ENCODE measurements at places on chromosomes 11 and 22. TPM values are rescaled to one million over a fixed set of nuclear protein-coding genes. Genes with fewer than 3 reads are reported as not detected.

Gene NAALADL1
- 3.8 TPM for total RNA-seq

Gene C22orf42
- total RNA-seq, result not detected

Gene DAGLA
- 0.90 TPM for total RNA-seq

Gene PAAF1
- total RNA-seq, result 15.1 TPM

Gene PIK3IP1
- 12.9 TPM for total RNA-seq

Gene LAYN
- total RNA-seq, result 92.5 TPM

Gene TTLL12
- total RNA-seq, result 30.1 TPM

Gene RTN4RL2
- not detected for total RNA-seq

Gene C11orf86
- total RNA-seq, result not detected

Gene FBLN1
- total RNA-seq, result 11.4 TPM

Gene KRTAP5-7
- not detected for total RNA-seq

Gene CCDC15
- 2.0 TPM for total RNA-seq

Gene RAB39A
- not detected for total RNA-seq

Gene NXPE2
- not detected for total RNA-seq

Gene FTH1
- 385 TPM for total RNA-seq

Gene SLC22A6
- not detected for total RNA-seq

Gene LRRC32
- 5.2 TPM for total RNA-seq

Gene C1QTNF4
- not detected for total RNA-seq

Gene ALX4
- not detected for total RNA-seq

Gene YPEL4
- under 0.01 TPM for total RNA-seq

Gene UPK3A
- not detected for total RNA-seq

Gene MMP27
- not detected for total RNA-seq

Gene ARRB1
- total RNA-seq, result 13.1 TPM

Gene FREY1
- not detected for total RNA-seq

Gene TMEM191B
- 0.28 TPM for total RNA-seq

Gene OR11H1
- total RNA-seq, result not detected

Gene SAA1
- not detected for total RNA-seq

Gene NLRX1
- 3.3 TPM for total RNA-seq

Gene TOLLIP
- 19.7 TPM for total RNA-seq

Gene ZC3H12C
- 15.8 TPM for total RNA-seq

Gene OR2AT4
- not detected for total RNA-seq

Gene MGAT3
- 0.28 TPM for total RNA-seq

Gene ELFN2
- total RNA-seq, result 0.83 TPM

Gene DEFB131B
- total RNA-seq, result not detected

Gene NLRP10
- 25.6 TPM for total RNA-seq

Gene PDGFD
- 3.0 TPM for total RNA-seq

Gene OR4A16
- not detected for total RNA-seq

Gene C11orf91
- total RNA-seq, result not detected

Gene HOATZ
- not detected for total RNA-seq
